ENCODE measurements at places on chromosomes 7 and 10.
A peak's percentile ranks its signal among the peaks of the same experiment; 100 is the strongest.

GRCh38 chr7:83655951-83656556, 7.1 kb upstream of the SEMA3E start:
- DNase-seq: peak; percentile 68

DNA sequence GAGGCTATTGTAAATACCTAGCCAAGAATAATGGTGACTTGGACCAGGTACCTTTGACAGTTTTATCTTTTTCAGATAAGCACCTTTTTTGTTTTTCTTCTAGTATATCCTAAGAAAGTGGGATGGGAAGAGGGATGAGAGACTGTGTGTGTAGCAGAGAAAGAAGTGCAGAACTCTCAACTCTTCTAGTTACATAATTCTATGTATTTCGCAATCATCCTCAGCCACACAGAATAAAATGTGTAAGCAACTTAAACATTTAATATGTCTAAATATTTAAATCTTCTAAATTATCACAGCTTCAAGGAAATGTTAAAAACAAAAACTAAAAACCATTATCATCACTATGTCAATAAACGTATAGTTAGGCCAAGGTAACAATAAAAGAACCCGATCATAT, 42.6 kb upstream of the GSAP start:
- no peak for DNase-seq

- DNase-seq: no peak
Measured at GRCh38 chr10:74518061-74518460, 308.3 kb upstream of the KAT6B start.

- peak; percentile 34 for DNase-seq
Measured at GRCh38 chr10:91312382-91312733, 91.9 kb downstream of the PCGF5 start.

DNA sequence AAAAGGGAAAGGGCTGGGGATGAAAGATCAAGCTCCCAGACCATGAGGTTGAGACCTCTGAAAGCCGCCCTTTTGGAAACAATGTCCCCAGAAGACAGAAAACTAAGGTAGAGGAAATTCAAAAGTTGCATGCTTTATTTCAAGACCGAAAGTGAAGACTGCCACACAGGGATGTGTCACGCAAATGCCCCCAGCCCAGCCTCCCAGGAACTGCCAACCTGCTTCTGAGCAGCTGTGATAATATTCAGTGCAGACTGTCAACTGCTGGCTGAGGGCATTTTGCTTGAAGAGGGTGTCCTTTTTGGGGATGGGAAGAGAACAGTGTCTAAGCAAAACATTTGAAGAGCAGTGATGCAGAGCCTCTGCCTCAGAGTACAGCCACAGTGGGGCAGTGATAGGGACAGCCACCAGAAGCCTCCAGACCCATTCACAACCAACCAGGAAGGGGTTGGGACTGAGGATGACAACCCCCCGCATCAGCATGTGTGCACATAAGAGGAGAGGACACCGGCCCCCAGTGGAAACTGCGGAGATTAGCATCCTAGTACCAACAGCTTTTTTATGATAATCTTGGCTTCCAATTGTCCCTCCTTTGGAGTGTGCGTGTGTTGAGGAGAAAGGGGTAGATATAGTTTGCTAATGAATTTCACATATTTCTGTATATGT, 34.7 kb upstream of the NFE2L3 start:
- DNase-seq: no peak

DNA sequence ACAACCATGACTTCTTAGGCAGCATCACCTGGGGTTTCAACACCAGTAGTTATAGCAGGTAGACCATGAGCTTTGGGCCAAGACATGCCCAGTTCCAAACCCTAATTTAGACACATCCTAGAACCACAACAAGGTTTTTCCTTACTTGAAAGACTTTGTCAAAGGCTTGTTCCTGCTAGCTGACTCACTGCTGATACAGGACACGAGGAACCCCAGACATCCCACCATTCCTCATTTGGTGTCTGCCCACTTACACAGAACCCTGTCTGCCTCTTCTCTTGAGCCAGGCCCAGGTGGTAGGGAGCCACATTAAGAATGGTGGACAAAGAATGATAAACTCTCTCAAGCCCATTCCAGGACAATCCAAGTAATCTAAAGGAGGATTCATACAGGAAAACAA, 109.0 kb downstream of the CCDC71L start:
- DNase-seq: no peak

DNA sequence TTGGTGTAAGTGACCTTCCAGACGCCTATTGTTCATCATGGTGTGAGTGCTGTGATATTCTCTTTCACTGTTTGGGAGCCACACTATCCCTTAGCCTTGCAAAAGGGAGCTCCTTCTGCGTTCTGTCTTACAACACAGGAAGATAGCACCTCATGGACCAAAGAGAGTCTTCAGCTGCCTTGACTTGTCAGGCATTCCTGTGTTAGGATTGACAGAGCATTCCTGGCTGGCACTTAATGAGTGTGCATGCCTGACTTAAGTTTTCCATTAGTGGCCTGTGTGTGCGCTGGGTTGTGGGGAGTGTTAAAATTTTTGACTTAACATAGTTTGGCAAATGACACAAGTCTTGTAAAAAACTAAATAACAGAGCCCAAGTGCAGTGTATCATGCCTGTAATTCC, 21.9 kb upstream of the MSRB2 start:
- no peak for DNase-seq

- DNase-seq: no peak
Measured at GRCh38 chr7:101170617-101171441, 5.5 kb upstream of the VGF start.

- no peak for DNase-seq
Measured at GRCh38 chr10:101771380-101771779, 4.5 kb downstream of the FGF8 start.

DNA sequence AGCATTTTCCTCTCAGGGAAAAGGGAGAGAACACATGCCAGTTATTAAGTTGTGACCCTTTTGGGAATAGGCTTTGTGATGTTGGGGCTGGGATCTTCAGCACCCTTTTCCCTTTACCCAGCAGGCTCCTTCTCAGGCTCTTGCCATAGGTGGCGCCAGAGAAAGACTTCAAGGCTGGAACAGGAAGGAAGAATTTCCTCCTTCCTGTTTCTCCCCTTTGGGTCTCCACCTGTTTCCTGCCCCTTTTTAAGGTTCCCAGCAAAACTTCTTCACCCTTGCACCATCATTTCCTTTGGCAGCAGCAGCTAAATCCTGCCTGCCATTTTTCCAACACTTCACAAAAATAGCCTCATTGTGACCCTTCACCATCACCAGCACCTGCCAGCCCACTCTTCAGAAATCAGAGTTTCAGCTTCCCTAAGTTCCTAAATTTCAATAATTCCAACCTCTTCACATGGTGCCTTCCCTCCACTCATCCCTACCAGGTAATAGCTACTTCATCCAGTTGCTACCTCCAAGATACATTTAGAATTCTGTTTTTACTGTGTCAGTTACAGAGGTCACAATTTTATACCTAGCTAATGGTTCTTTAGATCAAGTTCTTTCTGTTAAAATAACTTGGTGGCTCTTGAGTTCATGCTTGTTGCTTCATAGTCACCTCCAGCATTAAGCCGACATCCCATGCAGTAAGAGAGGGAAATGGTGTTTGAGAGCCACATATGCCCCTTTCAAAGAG, 22.4 kb upstream of the FOXK1 start:
- DNase-seq: no peak

DNA sequence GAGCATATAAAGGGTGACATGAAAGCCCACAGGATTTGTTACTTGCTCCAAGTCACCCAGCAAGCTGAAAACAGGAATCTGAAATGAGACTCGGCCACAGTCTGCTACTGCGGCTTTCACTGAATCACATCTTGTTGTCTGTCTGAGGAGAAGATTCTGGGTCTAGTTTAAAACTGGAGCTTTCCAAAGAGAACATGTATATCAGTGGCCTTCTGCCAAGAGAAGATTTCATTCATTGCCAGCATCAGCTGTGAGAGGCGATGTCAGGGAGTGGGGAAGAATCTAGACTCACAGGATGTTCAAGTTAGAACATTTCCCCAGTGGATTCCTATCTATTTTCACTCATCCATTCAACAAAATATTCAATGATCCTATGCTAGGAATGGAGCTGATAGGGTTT, 122.8 kb downstream of the GALNT17 start:
- no peak for DNase-seq

GRCh38 chr10:120970595-120971529, 119.7 kb downstream of the WDR11 start:
- no peak for DNase-seq

DNA sequence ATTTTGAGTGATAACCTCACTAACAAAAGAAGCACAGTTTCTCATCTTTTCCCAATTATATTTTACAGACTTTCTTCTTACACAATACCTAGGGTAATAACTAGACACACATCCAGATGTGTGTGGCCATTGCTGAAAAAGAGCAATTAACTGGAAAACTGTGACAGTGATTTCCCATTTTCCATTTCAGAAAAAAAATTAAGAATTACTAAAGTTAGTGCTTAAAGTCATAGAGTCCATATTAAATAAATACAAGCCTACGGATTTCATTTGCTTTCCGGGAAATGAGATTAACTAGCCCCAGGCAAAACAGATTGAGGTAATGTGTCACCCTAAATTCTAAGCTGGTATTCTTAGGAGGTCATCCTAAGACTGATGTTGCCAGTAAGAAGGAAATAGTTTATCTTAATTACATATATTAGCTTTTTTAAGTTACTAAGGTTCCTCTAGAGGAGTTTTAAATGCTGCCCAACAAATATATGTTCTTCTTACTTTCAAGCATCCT, 10.2 kb upstream of the MACC1 start:
- DNase-seq: no peak

DNA sequence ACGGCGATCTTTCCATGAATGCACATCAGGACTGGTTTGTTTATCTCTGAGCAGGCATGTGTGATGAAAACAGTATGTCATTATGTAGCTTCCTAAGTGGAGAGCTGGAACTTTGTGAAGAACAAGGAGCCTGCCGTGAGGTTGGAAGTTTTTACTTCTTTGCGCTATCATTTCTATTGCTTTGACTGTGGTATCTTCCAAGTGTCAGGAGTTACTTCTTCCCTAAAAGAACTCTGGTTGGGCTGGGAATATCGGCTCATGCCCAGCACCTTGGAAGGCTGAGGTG, 167.4 kb upstream of the AHR start:
- DNase-seq: no peak

DNA sequence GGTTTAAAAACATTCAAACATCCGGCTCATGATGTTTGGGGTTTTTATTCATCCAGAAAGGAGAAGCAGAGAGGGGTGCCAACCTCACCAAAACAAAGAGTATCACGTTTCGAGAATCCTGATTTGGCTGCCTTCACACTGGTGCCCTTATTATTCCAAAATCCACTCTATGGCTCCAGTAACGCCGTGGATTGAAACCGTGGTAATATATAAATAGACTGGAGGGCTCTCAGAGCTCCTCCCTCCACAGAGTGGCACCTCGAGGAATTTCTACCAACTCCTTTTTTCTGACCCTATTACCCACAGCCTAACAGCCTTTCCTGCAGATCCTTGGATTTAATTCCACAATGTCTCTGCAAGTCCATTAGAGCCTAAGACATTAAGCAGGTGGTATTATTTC, 353.6 kb downstream of the CRPPA start:
- DNase-seq: no peak

DNA sequence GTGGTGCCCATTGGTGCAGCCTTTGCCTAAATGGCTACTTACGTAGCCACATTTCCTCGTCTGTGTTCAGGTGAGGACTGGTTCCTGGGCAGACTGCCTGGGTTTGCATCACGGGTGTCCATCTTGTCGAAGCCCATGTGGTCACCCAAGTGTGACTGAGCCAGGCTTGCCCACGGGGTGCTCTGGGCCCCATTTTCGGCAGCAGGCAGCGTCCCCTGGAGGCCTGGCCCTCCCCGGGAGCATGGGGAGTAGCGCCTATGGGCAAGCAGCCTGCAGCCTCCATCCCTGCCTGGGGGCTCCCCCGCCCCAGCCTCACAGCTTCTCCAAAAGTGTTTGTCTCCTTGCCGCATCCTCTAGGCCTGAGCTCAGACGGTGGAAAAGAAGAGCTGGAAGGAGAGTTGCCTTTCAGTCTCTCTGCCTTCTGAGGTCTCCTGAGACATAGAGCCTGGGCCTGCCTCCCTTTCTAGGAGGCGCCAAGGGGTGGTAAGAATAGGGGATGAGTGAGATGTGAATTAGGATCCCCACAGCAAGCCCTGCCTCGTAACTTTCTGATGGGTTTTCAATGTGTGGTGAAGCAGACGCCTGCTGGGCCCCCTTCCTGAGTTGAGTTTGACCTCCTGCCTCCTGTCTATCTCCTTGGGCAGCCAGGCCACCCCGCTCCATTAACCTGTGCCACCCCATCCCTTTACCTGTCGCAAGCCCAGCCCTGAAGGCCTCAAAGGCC, 42.7 kb downstream of the HTRA1 start:
- DNase-seq: no peak

DNA sequence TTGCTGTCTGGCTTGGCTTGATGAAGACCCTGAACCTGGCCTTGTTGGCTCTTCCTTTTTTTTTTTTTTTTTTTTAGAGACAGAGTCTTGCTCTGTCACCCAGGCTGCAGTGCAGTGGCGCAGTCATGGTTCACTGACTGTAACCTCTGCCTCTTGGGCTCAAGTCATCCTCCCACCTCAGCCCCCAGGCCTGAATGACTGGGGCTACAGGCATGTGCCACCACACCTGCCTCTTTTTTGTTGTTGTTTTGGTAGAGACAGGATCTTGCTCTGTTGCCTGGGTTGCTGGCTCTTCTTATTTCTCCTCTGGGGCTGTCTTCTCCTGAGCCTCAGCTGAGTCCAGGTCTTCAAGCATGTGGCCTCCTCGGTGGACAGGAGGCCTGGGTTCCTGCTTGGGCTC, 44.7 kb downstream of the PRF1 start:
- no peak for DNase-seq

DNA sequence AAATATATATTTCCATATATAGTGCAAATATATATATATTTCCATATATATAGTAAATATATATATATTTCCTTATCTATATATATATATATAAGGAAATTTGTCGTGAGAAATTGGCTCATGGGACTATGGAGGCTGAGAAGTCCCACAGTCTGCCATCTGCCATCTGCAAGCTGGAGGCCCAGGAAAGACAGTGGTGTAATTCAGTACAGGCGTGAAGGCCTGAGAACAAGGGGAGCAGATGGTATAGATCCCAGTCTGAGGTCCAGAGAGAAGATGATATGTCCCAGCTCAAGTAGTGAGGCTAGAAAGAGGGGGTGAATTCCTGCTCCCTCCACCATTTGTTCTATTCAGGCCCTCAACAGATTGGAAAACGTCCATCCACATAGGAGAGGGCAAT, 78.9 kb downstream of the MTPN start:
- no peak for DNase-seq

- no peak for DNase-seq
Measured at GRCh38 chr10:88647061-88647615, 17.1 kb upstream of the LIPF start.

- no peak for DNase-seq
Measured at GRCh38 chr10:131204406-131205152, 106.9 kb downstream of the TCERG1L start.

DNA sequence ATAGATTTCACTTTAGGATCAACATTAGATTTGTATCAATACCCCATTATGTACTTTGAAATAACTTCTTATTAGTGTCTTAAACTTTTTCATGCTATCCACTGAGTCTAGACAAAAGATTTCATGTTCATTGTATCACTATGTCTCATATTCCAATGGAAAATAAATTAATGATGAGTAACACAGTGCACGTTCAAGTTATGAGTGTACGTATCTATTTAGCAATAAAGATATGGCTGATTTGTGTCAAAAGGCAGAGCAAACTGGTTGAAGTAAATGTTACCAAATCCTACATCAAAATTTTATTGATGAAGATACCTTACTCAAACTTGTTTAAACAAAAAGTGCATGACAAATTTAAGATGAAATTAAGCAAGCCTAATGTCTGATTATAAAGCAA, 102.4 kb downstream of the SEMA3E start:
- DNase-seq: peak; percentile 33

- DNase-seq: no peak
Measured at GRCh38 chr7:70808876-70809275, 323.1 kb upstream of the GALNT17 start.
